NCI-H2029 (cell line): ENCODE measurements at places on chromosomes 12 and 14.

- no peak for DNase-seq
These were observed 196.2 kb downstream of the ITPR2 start for GRCh38 chr12:26636710-26637328.

- no peak for DNase-seq
These were observed 163.2 kb upstream of the C14orf180 start for GRCh38 chr14:104416383-104416782.

DNA sequence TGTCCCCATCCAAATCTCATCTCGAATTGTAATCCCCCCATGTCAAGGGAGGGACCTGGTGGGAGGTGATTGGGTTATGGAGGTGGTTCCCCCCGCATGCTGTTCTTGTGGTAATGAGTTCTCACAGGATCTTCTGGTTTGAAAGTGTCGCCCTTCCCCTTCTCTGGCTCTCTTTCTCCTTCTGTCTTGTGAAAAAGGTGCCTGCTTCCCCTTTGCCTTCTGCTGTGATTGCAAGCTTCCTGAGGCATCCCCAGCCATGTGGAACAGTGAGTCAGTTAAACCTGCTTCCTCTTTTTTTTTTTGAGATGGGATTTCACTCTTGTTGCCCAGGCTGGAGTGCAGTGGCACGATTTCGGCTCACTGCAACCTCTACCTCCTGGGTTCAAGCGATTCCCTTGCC lies 104.0 kb downstream of the CCDC91 start:
- DNase-seq, result no peak

DNA sequence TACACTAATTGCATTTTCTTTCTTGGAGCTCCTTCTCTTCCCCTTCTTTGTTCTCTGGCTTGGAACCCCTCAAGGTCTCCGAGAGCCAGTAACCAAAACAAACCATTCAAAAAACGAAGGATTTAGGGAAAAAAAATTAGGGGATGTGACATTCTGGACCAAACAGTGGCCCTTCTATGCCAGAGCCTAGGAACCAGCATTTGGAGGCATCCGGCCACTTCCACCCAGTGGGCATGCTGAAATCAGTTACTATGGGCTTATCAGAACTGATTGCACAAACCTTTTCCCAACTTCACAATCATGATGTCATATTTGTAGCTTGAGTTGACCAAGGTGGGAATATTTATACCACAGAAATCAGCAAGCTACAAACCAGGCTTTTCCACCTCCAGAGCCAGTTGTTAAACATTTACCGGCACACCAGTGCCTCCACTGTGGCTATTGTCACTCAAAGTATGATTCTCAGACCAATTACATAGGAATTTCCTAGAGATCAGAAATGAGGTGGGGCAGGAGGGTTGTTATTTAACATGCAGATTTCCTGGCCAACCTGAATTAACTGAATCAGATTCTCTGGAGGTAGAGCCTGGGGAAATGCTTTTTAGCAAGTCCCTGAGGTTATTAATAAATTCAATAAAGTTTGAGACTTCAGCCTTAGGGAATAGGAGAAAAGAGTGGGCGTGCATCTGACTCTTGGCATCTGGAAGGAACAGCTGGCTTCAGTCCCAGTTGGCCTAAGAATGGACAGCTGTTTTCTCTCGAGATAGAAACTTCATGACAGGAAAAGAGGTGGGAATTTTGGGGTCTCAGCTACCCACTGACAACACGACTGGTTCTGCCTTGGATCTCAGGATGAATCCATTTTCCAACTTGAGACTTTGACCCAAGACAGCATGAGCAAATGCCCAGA lies 273.9 kb downstream of the ZFP36L1 start:
- DNase-seq, result no peak

DNA sequence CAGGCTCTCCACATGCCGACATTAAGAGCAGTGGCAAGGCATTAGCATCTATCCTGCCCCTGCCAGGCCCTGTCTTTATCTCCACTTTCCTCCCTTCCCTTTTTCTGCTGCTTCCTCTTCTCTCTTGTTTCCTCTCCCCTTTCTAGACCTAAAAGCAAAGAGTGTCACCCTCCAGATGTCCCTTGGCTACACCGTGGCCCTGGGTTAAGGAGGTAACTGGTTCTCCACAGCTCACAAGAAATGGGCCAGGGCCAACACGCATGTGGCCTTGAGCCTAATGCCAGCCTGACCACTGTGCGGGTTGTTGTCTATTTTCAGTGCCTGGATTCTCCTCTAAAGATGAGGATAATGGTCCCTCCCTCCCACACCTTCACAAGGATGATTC lies 41.7 kb upstream of the DDX11 start:
- no peak for DNase-seq

- DNase-seq, result no peak
These were observed 118.3 kb downstream of the GALC start for GRCh38 chr14:87874676-87875075.

- no peak for DNase-seq
These were observed 472.0 kb upstream of the TBX3 start for GRCh38 chr12:115155665-115156645.

DNA sequence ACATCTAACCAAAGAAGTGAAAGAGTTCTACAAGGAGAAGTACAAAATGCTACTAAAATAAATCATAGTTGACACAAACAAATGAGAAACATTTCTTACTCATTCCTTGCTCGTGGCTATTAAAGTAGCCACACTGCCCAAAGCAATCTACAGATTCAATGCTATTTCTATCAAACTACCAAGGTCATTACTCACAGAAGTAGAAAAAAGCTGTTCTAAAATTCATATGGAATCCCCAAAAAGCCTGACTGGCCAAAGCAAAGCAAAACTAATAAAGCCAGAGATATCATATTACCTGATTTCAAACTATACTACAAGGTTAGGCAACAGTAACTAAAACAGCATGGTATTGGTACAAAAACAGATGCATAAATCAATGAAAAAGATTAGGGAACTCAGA lies 305.6 kb downstream of the RPAP3 start:
- DNase-seq, result no peak

GRCh38 chr12:48189331-48190125 lies 6.1 kb downstream of the CCDC184 start:
- DNase-seq, result peak; percentile 7

DNA sequence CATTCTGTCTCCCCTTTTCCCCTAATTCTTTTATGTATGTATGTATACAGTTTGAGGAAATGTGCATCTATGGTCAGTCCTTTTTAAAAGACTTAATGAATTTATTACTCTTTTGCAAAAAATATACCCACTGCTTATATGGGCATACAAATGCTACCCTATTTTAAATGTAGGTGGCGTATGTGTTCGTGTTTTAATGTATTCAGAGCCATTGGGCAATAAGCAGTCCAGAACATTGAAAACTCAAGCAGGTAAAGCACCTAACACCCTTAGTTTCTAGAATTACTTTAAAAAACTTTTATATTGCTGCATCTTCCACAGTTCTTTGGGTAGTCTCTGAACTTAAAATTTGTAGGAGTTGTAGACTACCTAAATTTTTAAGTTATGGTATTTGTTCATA lies 42.6 kb upstream of the A2ML1 start:
- no peak for DNase-seq

- DNase-seq, result no peak
These were observed 119.3 kb downstream of the DAD1 start for GRCh38 chr14:22469538-22470303.

DNA sequence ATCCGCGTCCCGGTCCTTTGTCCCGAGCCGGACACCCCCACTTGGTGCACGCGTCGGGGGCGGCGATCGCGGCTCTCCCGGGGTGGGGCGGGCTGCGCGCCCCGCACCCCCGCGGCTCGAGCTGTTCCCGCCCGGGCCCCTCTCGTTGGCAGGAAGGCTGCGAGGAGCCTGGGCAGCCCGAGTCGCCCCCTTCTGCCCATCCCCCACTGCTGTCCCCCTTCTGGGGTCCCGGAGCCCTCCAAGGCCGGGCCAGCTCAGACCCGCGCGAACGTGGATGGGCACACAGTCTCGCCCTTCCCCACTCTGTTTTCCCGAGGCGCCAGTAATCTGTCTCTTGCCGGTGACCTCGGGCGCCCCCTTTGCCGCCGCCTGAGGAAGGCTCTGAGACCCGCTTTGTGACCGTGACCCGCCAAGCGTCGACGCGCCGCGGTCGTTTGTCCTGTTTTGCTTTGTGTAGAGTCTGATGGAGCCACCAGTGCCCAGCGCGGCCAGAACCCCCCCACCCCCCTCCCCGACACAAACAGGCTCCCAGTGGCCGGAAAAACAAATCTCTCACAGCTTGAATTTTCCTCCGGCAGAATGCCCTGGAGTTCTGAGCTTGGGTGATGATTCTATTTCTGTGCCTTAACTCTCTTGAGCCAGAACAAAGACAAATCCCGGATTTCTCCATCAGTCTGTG lies 610 bp downstream of the C14orf132 start:
- no peak for DNase-seq
